ENCODE measurements at places on chromosomes 12 and 14.

DNA sequence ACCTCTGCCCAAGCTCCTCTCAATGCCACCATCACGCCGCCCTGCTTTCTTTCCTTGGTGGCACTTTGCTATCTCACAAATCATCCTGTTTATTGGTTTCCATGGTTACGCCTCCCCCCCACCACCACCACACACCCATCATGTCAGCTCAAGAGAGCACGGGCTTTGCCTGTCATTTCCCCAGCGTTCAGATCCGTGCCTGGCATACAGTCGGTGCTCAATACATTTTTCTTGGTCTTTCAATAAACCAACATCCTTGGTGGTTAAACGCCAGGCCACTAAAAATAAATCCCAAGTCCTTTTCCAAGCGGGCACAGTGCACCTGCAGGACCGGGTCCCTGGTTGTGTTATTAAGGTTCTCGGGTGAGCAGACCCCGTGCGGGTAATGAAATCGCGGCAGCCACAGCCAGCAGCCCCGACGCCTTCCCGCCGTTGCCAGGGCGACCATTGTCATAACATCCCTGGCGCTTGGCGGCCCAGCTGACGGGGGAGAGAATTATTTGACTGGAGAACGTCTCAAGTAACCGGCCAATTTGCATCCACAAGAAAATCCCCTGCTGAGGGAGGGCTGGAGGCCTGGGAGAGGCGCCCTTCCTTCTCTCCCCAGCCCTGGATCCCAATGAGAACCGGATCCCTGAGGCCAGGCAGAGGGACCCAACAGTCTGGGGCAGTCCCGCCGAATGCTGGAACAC lies 92.9 kb downstream of the KSR2 start:
- no peak for DNase-seq

DNA sequence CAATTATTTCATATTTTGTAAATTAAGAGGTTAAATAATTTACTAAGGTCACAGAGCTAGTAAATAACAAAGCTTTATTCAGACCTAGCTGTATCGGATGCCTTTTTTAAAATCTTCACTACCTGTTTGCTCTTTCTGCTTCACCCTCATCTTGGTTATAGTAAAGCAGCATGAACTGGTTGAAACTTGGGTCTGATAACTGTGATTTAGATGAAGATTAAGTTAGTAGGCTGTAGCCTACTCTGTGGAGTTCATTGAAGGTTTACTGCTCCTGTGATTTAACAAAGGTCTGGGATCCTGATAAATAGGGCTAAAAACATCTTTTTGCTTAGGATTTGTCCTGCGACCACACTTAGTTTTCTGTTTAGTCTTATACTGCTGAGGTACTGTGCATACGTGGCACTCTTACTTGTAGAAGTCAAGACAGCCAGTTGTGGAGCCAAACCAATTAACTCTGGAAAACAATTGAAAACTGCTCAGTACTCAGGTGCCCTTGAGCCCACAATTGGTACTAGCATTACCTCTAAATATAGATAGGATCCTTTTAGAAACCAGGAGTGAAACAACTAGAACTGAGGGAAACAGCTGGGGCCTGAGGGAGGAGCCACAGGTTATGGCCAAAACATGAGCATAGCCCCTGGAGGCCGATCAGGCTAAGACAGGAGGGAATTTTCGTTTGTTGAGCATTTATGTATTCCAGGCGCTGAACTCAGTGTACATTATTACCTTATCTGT lies 2.3 kb downstream of the SPATS2 start:
- DNase-seq, result no peak

DNA sequence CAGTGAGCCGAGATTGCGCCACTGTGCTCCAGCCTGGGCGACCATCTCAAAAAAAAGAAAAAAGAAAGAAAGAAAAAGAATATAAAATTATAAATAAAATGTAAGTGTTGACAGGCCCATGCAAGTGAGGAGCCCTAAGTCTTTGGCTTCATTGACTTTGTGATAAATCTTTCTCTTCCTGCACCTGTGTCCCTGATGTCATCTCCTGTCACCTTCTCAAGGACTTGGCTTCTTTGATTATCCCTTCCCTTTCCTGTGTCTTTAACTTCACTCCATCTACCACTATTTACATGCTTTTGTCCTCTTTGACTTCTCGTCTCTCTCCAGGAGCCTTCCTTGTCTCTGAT lies 33.6 kb upstream of the WNK1 start:
- DNase-seq, result no peak

- DNase-seq, result no peak
Observed at GRCh38 chr12:107330831-107331431, 237.6 kb upstream of the CRY1 start.

GRCh38 chr14:32693114-32693513 lies 245.6 kb upstream of the NPAS3 start:
- no peak for DNase-seq

GRCh38 chr14:67131691-67132090 lies 57.5 kb upstream of the GARIN2 start:
- DNase-seq, result no peak

GRCh38 chr14:86935241-86935885 lies 1057.6 kb downstream of the GALC start:
- no peak for DNase-seq
